IMR-90 (cell line): ENCODE measurements at places on chromosomes 11 and 22. TPM values are rescaled to one million over a fixed set of nuclear protein-coding genes. Genes with fewer than 3 reads are reported as not detected.

KRTAP5-1 gene
- total RNA-seq, result not detected in 2 replicates

BTBD18 gene
- total RNA-seq, result not detected in 2 replicates

SMARCB1 gene
- total RNA-seq, result 97.5 and 110 TPM in 2 replicates

GPR83 gene
- total RNA-seq, result under 0.01 TPM in 2 replicates

KCTD14 gene
- total RNA-seq, result 0.83 and 0.90 TPM in 2 replicates

MAJIN gene
- not detected in 2 replicates for total RNA-seq

SMIM35 gene
- total RNA-seq, result not detected in 2 replicates

TMEM191C gene
- total RNA-seq, result 0.28 and 0.36 TPM in 2 replicates

OR56A4 gene
- not detected in 2 replicates for total RNA-seq

DNA sequence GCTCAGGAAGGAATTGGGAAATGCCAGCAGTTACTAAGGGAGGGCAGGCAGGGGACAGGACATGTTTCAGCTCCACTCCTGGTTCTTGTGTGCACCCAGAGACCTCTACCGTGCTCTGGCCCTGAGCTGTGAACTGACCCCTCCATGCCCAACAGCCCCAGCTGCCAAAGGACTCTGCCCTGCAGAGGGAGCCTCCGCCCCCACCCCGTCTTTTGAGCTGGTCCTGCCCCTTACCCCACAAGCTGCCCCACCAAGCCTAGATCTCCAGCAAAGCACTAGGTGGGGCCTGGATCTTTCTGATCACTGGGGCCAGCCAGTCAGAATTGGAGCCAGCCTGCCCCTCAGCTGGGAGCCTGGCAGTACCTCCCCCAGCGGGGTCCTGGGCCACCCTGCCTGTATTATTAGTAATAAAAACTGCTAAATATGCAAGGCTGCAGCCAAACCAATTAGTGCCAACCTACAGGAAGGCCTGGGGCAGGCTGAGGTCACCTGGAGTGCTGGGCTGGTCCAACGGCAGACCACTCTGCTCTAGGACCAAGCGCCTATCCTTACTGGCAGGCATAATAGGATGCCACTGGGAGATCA, 23.9 kb upstream of the DRICH1 start:
- DNase-seq, result no peak

- no peak for DNase-seq
Measured at GRCh38 chr11:77449060-77449521, 24.8 kb downstream of the PAK1 start.

GRCh38 chr11:46006418-46007070, 84.1 kb downstream of the LARGE2 start:
- peak; percentile 84 for DNase-seq

DNA sequence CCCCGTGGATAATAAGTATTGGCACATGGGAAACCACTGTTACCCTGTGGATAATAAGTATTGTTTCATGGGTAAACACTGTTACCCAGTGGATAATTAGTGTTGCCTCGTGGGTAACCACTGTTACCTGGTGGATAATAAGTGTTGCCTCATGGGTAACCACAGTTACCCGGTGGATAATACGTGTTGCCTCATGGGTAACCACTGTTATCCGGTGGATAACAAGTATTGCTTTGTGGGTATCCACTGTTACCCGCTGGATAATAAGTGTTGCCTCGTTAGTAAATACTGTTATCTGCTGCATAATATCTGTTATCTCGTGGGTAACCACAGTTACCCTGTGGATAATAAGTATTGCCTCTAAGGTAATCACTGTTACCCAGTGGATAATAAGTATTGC, 25.5 kb upstream of the NXPE4 start:
- no peak for DNase-seq

DNA sequence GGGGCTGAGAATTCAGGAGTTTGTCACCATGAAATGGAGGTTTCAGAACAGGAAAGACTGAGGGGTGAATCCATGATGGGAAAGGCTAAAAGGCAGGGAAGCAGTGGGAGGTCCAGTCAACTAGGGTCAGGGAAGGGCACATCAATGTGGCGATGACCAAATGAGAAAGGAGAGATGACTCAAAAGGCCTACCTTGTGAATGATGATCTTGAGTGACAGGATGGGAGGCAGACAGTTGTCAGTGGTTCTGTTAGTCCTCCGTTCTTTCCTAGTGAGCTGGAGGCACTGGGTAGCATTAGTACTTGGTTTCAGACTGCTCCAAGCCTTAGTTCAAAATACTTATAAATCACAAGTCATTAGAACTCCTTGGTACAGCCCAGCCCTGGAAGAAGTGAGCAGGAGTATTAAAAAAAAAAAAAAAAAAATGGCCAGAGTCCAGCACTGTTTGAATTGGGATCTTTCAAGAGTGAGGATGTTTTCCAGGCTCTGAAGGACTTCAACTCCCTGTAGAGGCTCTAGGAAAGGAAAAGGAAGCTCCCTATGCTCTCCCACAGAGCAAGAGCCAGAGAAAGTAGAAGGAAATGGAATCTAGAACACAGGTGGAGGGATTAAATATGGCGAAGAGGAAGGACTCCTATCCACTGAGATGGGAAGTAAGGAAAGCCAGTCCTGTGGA, 8.3 kb upstream of the DCHS1 start:
- no peak for DNase-seq

GRCh38 chr11:66450560-66450959, 11.9 kb upstream of the MRPL11 start:
- no peak for DNase-seq

DNA sequence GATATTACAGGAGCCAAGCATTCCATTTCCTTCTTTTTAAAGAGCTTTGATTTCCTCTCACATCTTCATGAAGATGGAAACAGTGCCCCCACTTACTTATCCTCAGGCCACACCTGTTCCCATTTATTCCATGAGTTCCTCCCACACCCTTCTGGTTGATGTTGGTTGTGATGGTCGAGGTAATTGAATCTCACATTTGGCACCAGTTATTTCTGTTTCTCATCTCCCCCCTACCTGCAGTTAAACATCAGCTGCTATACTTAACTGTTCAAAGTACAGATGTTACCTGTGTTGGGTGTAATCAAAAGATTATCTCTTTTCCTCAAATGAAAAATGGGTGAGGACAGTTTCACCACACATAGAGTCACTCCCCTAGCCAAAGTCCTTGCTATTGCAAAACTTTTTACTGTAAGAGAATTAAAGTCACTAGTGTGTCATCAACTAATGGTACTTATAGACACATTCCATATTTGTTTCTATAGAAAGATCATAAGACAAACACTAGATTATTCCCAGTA, 1.9 kb downstream of the TMEM45B start:
- DNase-seq, result no peak

DNA sequence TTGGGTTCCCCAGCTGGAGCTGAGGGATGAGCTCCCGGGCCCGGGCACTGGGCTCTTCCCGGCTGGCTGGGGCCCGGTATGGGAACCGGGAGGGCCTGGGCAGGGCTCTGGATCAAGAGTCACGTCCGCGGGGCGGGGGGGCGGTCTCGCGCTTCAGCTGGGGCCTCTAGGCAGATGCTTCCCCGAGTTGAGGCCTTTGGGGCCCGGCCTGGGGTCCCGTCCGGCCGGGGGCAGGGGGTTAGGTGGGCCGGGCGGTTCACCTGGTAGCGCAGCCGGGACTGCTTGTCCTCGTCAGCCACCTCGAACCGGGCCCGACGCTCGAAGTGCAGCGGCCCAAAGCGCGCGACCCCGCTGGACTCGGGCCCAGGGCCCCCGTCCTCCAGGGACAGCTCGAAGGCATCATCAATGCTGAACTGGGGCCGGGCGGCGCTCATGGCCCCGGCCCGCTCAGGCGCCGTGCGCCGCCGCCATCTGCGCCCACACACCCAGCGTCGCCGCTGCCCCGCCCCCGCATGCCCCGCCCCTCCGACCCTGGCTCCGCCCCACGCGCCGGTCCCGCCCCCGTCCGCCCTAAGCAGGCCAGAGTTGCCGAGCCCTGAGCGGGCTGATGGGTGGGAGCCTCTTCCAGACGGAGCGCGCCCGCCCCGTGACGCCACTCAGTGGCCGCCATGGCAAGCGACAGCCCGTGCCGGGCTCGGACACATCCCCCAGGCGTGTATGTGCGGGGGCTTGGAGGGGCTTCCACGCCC, at the start of gene TMEM134:
Gene TMEM134, minus strand, starts transcription at position 493 of the 749 bp plus-strand sequence. Its CDS starts 59 bp downstream, at position 434.
- peak; percentile 87 for DNase-seq

GRCh38 chr11:67776852-67777520, 102.6 kb upstream of the ALDH3B2 start:
- no peak for DNase-seq

DNA sequence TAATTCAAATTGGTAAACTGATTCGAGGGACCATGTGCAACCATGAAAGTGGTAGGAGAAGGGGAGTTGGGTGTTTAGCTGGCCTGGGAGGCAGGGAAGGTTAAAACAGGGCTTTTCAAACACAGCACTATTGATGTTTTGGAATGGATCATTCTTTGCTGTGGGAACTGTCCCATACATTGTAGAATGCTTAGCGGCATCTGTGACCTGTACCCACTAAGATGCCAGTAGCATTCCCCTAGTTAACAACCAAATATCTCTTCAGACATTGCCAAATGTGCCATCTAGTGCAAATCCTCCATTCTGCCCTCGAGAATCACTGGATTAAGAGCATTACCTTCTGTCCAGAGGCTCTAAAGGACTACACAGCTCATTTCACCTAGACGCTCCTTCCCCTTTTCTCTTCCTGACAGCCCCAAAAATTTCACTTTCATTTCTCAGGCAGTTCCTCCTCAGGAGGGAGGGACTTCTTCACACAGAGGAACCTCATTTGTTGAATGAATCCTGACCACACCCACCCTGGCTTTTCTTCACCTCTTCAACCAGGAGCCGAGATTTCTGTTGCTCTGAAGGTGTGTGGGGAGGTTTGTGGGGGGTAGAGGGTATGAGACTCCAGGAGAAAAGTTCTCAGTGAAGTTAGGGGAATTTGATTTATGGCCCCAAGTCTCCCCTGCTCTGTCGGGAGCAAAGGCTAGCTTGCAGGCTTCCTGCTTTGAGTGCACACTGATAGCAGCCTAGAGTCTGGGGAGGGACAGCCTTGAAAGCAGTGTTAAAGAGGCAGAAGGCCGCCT, at the start of gene TRIM34:
Gene TRIM34, plus strand, starts transcription at position 513 of the 791 bp plus-strand sequence. CDS start 7,331 bp downstream, outside the sequence.
- DNase-seq, result peak; percentile 62

- DNase-seq, result no peak
Measured at GRCh38 chr11:14259878-14260277, 99.1 kb downstream of the RRAS2 start.

DNA sequence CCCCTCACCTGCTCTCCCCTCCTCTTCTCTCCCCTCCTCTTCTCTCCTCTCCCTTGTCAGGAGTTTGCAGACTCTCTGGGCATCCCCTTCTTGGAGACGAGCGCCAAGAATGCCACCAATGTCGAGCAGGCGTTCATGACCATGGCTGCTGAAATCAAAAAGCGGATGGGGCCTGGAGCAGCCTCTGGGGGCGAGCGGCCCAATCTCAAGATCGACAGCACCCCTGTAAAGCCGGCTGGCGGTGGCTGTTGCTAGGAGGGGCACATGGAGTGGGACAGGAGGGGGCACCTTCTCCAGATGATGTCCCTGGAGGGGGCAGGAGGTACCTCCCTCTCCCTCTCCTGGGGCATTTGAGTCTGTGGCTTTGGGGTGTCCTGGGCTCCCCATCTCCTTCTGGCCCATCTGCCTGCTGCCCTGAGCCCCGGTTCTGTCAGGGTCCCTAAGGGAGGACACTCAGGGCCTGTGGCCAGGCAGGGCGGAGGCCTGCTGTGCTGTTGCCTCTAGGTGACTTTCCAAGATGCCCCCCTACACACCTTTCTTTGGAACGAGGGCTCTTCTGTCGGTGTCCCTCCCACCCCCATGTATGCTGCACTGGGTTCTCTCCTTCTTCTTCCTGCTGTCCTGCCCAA, 1.9 kb upstream of the CNIH2 start:
- no peak for DNase-seq

DNA sequence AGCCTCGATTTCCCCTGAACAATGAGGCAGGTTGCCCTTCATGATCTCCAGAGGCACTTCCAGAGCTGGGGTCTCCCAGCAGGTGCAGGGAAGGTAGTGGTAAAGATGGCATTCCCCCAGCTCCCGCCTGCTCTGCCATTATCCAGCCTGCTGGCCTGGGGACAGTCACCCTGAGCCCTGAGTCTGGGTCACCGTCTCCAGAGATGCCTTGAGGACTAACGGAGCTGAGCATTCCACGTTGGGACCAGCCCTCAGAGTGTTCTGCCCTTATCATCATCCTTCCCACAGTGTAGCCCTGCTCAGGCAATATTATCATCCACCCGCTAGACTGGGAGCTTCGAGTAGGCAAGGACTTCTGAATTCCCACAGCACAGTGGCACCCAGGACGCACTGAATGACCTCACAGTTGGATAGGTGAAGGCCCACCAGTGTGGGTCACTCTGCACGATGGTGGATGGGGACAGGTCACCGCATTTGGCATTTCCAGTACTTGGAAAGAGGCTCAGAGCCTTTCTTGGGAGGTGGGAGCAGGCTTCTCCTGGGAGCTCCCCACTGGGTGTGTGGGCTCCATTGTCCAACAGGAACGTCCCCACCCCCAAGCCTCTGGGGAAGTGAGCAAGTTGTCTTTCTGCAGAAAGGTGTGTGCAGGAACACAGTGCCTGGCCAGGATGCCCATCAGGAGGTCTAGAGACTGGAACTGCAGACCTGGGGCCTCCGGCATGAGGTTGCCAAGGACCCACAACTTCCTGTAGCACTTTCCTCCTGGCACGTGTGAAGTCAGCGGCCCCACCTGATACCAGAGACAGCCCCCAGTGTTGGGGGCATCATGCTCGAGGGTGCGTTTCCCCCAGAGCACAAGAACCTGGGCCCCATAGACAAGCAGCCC, 51.4 kb upstream of the WNT7B start:
- DNase-seq, result no peak

GRCh38 chr11:94975599-94975998, 2.1 kb downstream of the KDM4D start:
- DNase-seq, result no peak

DNA sequence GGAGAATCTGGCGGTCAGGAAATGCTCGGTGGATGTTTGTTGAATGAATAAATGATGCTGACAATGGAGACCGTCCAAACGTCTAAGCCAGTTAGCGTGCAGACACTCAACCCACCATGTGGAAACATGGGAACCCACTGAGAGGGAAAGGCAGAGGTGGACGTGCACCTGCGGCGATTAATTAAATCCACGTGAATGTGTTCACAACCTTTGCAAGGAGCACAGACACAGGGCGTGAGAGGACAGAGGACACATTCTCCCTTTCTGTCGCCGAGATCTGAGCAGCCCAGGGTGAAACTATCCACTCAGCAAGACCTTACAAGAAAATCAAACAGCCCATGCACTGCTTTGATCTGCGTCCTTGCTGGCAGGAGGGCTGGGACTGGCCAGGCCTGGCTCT, 58.3 kb upstream of the LINC01488 start:
- DNase-seq, result no peak

DNA sequence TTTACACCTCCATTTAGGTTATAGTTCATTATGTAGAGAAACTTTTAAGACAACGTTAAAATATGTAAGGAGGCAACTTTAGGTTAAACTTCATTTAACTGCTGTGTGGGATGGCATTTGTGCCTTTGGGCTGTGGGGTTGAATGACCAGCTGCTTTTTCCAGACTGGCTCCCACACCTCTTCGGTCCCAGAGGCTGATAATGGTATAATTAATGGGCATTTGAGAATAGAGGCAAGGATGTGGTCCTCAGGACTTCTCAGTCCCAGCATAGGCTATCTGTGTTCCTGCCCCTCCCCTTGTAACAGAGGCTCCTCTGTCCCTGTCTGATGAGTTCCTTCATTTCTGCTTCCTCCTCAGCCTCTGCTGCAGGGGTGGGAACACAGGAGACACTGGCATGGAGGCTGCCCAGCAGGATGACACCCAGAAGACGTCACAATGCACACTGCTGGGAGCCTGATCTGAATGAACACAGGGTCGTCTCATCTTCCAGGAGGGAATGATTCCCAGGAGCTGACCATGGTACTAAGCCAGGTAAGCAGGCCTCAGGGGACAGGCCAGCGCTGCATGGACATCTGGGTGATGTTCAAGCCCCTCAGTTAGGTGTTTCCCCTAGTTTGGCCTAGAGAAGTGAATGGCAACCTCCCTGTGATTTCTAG, 17.1 kb upstream of the GNAZ start:
- DNase-seq, result no peak

GRCh38 chr11:119795690-119796089, 66.7 kb upstream of the NECTIN1 start:
- DNase-seq, result no peak
